ENCODE measurements at places on chromosomes 5 and 9.

DNA sequence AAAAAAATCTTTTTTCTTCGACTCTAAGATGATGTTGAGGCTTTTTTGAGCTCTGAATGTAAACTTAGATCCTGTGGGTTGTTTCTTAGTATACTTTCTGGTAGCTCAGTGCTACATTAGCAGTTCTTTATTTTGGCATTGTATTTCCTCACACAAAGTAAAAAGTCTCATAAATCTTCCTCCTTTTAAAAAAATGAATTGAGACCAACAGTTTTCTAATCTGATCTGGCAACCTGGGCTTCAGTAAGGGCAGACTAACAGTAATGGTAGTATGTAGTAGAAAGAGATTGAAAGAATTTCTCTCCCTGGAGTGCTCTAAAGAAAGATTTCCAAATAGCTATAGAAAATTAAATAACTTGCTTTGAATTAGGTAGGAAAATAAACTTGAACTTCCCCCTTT, 31.4 kb downstream of the ZCCHC7 start:
- DNase-seq: no peak

DNA sequence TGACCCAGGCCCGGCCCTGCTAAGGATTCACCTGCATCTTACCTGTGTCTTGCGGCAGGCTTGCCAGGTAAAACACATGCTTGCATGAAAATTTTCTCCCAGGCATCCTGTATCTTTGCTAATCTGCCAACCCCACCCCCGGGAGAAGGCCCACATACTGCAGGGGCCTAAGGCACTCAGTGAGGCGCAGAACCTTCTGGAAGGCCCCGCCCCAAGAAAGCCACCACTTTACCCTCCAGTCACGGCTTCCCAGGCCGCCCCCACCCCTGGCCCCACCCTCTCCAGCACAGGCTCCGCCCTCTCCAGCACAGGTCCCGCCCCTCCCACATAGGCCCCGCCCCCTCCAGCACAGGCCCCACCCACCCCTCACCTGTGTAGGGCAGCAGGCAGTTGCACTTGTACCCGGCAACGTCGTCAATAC, 29.8 kb upstream of the SEC16A start:
- DNase-seq: no peak

- DNase-seq: no peak
Measured at GRCh38 chr9:130026583-130027340, 16.2 kb downstream of the FNBP1 start.

GRCh38 chr5:101532430-101532829, 629.3 kb upstream of the ST8SIA4 start:
- no peak for DNase-seq

DNA sequence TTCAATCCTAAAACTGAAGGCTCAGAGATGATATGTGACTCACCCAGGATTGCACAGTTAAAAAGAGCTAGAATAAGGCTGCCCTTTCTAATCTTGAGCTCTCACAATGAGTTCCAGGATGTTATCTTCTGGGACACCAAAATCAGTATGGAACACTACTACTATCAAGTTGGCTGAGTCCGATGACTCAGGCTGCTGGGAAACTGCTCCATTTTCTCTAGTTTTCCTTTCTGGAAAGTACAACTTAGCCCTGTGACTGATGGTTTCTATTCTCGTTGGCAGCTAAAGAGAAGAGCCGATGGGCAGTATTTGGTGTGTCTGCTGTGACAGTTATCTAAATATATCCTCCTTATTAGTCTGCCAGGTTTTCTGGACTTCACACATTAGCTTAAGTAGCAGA, 37.9 kb upstream of the DPYSL3 start:
- DNase-seq: no peak

GRCh38 chr5:139668064-139668880, 20.1 kb downstream of the CXXC5 start:
- no peak for DNase-seq

DNA sequence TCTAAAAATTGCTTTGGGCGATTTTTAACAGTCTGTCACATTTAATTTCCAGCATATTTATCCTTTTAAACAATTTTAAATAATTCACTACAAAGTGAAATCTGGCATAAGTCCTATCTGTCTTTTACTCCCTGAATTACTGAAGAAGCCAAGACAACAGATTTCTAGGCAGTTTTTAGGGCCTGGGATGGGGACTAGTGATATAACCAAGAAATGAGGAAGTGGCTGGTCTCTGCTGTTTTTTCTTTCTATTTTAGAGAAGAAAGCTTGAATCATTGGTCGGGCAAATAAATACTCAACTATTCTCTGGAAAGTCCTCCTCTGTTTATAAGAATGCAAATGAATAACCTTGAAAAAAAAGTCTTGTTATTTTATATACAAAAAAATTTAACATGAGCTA, 79.7 kb upstream of the SSBP2 start:
- no peak for DNase-seq

- DNase-seq: peak; percentile 34
Measured at GRCh38 chr5:14870337-14871213, 1.0 kb downstream of the ANKH start.

Measured in stimulated activated naive B cell treated with anti-CD40 and anti-IgM and Interleukin-4, amounts not matched to agents 10 μg/mL and 1 μg/mL and 100 μg/mL, for 72 hours (primary cell).